GM12878 (cell line): ENCODE measurements at places on chromosomes 4 and X. TPM values are rescaled to one million over a fixed set of nuclear protein-coding genes. Genes with fewer than 3 reads are reported as not detected.
A peak's percentile ranks its signal among the peaks of the same experiment; 100 is the strongest.

DNA sequence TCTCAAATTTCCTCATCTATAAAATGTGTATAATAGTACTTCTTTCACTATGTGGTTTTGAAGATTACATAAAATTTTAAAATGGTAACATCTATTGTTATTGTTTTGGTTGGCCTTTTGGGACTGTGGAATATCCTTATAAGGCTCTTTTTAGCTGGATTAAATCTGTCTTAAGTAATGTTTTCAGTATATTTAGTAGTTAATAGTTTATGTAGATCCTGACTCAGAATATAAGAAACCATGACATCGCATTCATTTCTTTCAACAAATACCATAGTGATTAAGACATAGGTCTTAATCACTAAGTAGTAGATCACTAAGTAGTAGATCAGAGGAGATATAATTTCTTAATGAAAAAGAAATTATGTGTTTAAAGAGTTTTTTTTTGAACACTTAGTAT is 48.5 kb downstream of the MRPL1 start:
- no peak for DNase-seq

GRCh38 chr4:14241574-14241973 is 614.0 kb upstream of the BOD1L1 start:
- DNase-seq: no peak

GRCh38 chr4:82688091-82688795 is 110.4 kb downstream of the SCD5 start:
- peak; percentile 7 for DNase-seq

GRCh38 chr4:188737251-188738002 is 598.2 kb downstream of the TRIML1 start:
- no peak for DNase-seq

GRCh38 chrX:111131572-111131971 is 35.6 kb downstream of the PAK3 start:
- no peak for DNase-seq

GRCh38 chr4:185395238-185395955 is at the start of gene LRP2BP:
Gene LRP2BP (minus strand): TSS chr4:185395924. CDS start chr4:185378186, 17,738 bp downstream.
- peak; percentile 48 for DNase-seq

DNA sequence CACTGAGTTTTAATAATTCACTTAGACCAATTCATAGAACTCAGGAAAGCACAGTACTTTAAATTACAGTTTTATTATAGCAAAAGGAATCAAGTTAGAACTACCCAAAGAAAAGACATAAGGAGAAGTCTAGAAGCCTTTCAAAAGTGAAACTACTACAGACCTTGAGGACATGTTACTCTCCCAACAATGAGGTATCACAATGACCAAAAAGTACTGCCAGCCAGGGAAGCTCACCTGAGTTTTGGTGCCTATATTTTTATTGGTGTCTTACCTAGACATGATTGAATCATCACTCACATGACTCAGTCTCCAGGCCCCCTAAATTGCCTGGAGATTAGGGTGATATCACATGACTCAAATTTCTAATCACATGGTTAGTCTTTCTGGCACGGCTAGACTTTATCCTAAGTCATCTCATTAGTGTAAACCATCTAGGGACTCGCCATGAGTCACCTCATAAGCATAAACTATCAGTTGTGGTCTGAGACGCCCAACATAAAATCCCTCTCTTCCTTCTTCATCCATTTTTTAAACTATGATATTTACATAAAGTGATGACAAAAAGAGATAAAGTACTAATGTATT is 372.3 kb downstream of the TMA16 start:
- no peak for DNase-seq

DNA sequence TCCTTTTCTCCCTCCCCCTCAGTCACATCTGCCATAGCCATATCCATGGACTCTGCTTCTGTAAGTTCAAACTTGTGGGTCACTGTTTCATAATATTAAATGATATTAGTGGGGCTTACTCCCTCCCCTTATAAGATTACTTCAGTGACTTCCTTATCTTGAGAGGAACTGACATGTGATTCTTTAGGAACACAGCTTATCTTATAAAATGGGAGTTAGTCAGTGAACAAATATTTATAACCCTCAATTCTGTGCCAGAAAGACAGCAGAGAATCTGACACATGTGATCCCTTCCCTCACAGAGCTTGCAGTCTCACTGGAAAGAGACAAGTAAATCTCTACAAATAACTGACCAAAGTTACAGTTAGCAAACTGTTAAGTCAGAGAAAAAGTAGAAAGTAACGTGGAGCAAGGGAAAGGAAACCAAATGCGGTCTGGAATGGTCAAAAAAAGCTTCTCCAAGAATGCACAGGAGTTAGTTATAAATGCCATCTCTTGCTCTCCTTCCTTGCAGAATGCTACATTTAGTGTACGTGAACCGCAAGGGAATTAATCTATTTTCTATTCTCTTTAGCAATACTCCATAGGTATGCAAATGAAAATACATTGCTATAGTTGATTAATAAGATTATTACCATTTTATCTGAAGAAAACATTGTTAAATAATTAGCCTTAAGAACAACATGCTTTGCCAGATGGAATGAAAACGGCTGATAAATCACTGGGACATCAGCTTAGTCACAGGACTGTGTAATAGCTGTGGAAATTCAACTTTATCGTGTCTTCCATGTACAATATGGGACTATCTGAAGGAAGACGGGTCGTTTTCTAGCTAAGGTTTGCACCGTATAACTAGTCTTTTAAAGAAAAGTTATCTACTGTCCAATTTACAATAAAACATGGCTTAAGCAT is 29.0 kb downstream of the SGMS2 start:
- no peak for DNase-seq

- DNase-seq: no peak
Observed at GRCh38 chr4:82367438-82368097, 6.2 kb downstream of the HNRNPD start.

GRCh38 chr4:14008494-14008893 is 381.0 kb upstream of the BOD1L1 start:
- DNase-seq: no peak

DNA sequence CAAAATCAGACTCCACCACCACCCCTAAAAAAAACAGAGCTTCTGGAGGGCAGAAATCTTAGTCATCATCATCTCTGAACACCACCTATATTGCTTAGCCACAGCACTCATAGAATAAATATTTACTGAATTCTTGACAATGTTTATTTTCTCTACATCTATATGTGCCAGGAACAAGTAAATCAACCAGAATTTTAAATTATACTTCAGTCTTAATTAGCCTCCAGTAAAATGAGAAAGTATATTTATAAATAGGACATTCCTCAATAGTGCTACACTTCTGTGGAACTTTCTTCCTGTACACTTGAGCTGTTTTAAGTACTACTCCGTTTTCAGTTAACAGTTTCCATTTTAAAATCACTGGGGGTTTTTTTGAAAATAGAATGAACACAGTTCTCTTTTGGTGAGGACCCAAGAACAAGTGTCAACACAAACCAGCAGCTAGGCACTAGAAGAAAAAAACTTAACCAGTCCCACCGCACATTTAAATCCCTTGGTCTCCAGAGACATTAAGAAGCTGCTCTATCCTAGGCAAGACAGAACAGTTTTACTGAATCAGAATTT is 25.5 kb downstream of the SMIM14 start:
- DNase-seq: no peak

DNA sequence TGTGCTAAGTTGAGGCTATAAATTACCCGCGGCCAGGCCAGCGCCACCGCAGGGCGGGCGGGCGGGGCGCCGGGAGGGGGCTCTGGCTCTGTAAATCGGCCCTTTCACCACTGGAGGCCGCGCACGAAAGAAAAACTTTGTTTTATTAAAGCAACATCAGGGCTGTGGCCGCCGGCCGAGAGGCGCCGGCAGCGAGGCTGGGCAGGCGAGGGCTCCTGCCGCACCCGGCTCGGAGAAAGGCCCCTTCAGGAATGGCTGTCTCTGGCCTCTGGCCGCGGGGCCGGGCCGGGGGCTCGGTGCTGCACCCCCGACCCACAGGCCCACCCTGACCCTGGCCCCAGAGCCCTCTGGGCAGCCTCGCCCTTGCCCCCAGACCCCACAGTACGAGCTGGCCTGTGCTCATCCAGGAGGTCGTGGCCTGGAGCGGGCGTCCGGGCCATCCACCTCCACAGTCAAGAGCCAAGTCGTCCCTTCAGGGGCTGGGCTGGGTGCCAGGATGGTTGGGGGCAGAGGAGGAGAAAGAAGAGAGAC is 29.5 kb upstream of the FGFR3 start:
- no peak for DNase-seq

- no peak for DNase-seq
Observed at GRCh38 chrX:46577221-46578005, 3.8 kb downstream of the CHST7 start.

MSMO1 gene
- total RNA-seq: 63.6 and 67.6 TPM in 2 replicates

OCIAD2 gene
- total RNA-seq: 44.5 and 53.7 TPM in 2 replicates

HERC5 gene
- 20.0 and 22.5 TPM in 2 replicates for total RNA-seq

SLC10A4 gene
- total RNA-seq: not detected in 2 replicates

OCRL gene
- total RNA-seq: 3.1 and 3.6 TPM in 2 replicates

NSG1 gene
- 0.10 TPM in 1 of 2 replicates, not detected in the other for total RNA-seq

USP17L30 gene
- not detected in 2 replicates for total RNA-seq
